ENCODE measurements at places on chromosomes 7 and 10.

DNA sequence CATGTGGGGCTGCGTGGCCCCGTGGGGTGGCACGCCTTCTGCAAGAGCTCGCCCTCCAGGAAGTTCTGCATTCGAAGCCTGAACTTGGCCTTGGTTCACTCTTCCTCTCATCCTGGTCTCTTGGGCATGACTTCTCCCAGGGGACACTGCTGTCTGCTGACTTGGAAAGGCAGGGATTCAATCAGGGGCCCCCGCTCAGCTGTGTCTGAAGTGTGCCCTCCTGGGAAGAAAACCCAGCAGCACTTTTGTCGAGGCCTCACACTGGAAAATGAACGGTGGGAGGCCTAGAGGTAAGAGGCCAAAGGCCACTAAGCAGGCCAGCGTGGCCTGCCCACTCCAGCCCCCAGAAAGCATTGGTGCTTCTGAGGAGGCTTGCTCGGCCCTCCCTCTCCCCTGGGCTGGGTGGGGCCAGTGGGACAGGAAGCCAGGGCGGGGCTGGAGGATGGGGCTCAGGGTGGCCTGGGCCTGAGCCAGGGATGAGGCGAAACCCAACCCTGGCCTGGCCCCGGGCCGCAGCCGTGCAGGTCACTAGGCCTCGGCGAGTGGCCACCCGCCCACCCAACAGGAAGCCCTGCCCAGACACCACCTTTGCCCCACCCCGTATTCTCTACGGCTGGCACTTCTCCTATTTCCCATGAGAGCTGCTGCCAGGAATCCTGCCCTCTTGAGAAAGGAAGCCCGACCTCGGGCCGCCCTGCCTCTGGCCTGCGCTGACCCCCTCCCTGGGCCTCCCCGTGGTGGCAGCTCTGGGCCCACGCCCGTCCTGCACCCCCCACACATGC lies 81.1 kb downstream of the ZMIZ1 start:
- DNase-seq: no peak

GRCh38 chr7:131326576-131326975 lies 1.1 kb upstream of the MKLN1 start:
- DNase-seq: no peak

- no peak for DNase-seq
Measured at GRCh38 chr10:127815147-127815546, 77.6 kb downstream of the CLRN3 start.

DNA sequence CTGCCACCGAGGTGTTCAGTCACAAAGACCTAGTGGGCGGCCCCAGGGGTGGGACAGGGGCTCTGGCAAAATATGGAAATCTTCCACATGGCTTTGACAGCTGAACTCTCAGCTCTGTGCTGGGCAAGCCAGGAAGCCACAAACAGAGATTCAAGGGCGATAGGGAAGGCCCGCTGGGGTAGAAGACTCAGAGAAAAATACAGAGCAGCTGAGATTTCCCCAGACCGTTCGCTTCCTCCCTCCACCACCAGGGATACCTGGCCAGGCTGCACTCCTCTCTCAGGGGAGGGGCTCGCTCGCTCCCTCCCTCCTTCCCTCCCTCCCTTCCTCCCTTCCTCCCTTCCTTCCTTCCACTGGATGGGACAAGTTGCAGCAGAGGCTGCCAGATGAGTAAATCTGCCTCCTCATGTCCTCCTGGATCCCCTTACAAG lies 260.5 kb downstream of the PRPF18 start:
- DNase-seq: no peak

DNA sequence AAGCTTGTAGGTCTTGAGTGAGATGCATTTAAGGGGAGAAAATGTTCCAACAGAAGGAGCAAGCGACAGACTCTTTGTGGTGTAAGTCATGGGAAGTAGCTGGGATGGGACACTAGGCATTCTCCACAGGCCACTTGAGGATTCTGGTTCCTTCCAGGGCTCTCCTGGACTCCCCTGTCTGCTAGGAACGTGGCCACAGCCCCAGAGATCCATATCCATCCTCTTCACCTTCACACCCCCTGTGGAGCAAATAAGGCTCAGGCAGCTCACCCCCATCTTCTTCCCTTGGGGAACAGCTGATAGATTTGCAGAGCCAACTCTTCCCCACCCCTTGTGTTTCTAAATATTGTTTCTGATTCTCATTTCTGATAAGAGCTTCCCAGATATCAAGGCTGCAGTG lies 482.6 kb upstream of the MKI67 start:
- DNase-seq: no peak

- no peak for DNase-seq
Measured at GRCh38 chr10:99057936-99058690, 177.5 kb downstream of the HPSE2 start.

GRCh38 chr10:97058521-97058920 lies 127.2 kb downstream of the SLIT1 start:
- no peak for DNase-seq

Measured in stimulated activated CD4-positive, alpha-beta T cell treated with anti-CD3 and anti-CD28 coated beads, Interleukin-15, amount 100 ng/mL, for 1 hour (primary cell).